Fibroblast of skin of abdomen (primary cell): ENCODE measurements at places on chromosomes 11 and 22.
A peak's percentile ranks its signal among the peaks of the same experiment; 100 is the strongest.

DNA sequence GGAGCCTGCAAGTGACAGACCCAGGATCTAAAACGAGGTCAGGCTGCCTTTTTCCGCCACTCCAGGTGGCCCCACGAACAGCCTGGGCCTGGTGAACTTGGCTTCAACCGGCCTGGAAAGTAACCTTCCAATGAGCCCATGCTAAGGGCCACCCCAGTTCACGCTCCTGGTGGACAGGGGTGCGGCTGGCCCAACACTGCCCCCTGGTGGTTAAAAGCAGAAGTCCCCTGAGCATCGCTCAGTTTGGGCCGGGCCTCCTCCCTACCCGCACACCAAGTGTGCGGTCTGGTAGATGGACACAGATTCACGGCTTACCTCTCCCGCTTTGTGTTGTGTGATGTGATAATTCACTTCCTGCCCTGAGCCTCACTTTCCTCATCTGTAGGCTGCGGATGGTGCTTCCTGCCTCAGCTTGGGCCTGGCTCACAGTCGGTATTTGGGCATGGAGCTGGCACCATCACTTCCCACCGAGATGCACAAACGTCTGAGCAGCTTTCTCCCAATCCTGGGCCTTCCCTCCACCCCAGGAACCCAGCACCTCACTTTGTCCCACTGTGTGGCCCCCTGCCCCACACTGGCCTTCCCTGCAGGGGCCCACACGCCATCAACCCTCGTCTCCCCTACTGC lies 13.7 kb upstream of the SEC14L3 start:
- DNase-seq: peak; percentile 31

DNA sequence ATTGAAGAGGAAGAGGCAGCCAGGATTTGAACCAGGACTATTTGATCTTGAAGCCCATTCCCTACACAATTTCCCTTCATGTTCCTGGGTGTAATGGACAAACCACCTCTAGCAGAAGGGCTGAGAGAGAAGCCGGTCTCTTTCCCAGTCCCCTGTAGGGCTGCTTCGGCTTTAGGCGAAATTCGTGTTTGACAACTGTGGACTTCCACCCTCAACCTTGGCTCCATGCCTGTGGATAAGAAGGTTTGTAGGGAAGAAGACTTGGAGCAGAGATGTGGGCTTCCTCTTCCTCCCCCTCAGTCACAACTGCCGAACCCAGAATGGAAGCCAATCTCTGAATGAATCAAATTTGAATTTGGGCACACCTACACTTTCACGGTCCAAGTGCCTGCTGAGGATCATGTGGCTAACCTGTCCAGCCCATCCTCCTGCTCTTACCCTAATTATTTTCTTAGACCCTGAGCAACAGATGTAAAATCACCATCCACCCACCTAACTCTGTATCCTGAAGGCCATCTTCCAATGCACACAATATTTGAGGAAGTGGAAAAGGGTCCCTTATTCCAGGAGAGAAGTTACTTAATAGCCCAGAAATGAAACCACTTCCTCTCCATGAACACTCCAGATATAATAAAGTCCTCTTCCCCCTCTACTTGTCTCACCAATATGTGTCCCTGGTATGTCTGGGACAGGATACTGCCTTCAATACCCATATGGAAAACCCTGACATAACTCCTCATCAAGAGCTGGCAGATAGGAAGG lies 10.1 kb upstream of the SCN2B start:
- DNase-seq: no peak

GRCh38 chr11:75539459-75540334 lies 14.0 kb upstream of the GDPD5 start:
- no peak for DNase-seq

GRCh38 chr11:56849250-56849649 lies 100.8 kb upstream of the OR9G4 start:
- DNase-seq: no peak

GRCh38 chr22:20456064-20456721 lies 18.6 kb upstream of the SCARF2 start:
- DNase-seq: peak; percentile 84

DNA sequence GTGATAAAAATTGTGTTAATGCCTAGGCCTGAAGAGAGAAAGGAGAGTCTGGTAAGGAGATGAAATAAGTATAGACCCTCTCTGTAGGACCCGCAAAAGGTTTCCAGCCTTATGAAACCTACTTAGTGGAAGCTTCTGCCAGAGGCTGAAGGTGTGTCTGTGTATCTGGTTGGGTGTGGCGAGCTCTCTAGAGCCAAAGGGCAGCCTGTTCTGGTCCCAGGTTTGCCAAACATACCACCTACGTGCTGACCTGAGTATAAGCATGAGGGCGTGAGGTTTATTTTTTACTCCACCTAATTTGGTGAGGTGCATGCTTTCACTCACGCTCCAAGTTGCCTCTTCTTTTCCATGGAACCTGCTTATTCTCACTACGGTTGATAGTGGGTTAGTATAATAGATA lies 5.6 kb downstream of the CSTPP1 start:
- no peak for DNase-seq

DNA sequence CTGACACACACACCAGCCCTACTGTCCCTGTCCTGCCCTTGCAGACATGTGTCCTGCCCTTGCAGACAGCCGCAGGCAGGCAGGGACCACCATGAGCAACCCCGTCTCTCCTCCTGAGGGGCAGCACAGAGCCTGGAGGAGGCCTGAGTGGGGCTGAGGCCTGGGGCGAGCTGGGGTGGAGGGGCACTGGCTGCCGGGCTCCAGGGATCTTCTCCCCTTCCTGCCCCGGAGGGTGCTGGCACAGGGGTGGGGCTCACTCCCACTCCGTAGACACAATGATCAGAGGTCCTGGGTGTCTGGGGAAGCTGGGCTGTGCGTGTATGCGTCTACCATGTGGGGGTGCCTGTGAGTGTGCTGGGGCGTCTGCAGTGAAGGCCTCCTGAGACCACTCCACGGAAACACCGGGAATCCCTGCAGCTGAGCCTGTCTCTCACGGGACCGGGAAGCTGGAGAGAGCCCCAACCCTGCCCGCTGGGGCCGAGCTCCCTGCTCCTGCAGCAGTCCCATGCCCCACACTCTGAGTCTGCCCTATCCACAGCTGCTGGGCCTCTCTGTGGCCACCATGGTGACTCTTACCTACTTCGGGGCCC lies 588 bp downstream of the TSPAN32 start:
- no peak for DNase-seq

DNA sequence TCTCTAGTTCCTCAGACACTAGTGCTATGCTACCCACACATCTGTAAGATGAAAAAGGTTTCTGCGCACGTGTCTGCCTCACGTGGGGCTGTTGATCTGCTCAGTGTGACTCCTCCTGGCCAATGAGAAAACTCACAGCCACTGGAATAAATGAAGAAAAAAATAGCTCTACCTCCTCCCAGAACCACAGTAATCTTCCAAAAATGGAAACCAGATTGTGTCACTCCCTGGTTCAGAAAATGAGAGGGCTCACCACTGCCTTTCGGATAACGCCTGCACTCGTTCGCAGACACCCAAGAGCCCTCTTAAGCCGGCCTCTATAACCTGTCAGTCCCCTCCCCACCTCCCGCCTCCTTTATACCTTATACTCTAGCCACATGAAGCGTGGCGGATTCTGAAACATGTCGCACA lies 5.1 kb downstream of the APBB1 start:
- DNase-seq: peak; percentile 41
